Dorsolateral prefrontal cortex (tissue), 122 donors: ENCODE measurements at places on chromosomes 7 and 10.

DNA sequence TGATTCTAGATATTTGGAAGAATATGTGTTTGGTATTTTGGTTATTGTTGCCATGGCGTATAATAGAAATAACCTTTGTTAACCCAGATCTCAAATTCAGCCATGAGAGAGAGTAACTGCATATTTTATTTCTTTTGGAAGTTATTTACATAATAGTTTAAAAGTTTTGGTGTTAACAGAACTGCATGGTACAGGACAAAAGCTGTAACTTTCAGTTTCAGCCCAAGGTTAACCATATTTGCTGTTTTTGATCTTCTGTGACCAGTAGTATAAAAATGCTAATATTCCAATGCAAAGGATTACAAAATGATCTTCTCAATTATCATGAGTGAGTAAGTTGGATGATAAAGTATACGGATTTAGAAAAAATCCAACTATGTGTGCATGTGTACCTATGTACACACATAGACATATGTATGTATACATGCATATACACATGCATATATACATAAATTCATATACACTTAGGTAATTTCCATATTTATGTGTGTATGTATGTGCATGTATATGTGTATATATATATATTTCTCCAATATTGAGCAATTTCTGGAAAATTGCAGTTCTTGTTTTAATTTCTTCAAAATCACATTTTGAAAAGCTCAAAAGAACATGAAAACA, 38.0 kb upstream of the PIP4K2A start:
- DNase-seq, result no peak

GRCh38 chr7:41732436-41732785, 29.5 kb upstream of the INHBA start:
- DNase-seq, result no peak

DNA sequence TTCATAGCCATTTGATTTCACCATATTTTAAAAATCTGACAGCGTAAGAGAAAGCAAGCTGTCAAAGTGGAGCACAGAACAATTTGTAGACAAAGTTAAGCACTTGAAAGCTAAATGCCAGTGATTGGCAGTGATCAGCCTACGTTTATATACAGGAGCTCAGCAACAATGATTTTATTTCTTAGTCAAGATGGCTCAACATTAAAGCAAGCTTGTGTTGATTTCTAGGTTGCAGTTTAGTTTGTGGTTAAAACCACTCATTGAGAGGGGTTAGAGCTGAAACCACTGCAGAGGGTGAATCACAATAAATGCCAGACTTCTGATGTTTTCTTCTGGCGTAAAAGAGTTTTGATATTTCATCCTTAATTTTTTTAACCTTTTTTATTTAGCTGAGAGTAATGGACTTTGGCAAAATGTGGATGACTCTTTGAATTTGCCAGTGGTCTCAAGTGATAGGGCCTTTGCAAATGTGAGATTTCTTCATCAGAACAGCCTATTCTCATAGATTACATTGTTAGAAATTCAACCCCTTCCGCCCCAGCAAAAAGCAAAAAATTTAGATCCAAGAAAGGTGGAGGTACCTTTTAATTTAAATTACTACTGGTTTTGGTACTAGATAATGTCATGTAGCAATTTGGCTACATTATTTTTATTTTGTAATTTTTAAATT, 73.8 kb downstream of the SHOC2 start:
- no peak for DNase-seq

DNA sequence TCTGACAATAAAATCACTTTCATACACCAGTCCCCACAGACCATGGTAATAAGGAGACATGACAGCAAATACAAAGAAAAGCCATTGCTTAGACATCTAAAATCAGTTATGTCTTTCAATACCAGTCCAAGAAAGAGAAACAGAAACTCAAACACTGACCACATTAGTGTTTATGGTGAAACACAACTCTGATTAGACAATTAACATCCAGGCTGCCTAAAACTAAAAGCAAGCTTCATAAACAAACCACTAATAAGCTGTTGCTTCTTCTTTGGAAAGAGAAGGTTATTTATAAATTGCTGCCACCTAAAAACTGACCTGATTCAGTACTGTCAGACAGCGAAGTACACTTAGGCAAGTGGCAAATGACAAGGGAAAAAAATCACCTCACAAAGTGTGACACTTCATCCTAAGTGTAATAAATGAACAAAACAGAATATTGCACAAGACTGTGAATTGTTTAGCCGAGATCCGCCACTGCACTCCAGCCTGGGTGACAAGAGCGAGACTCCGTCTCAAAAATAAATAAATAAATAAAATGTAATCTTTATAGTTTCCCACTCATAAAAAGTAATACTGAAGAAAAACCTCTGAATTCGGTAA, 277.4 kb downstream of the PARD3 start:
- no peak for DNase-seq

- DNase-seq, result no peak
These were observed 669.4 kb downstream of the PARD3 start for GRCh38 chr10:34145715-34146114.

- DNase-seq, result no peak
These were observed 26.2 kb downstream of the GRID1 start for GRCh38 chr10:86340176-86340990.

- no peak for DNase-seq
These were observed 100.2 kb downstream of the GNAT3 start for GRCh38 chr7:80411621-80412020.

DNA sequence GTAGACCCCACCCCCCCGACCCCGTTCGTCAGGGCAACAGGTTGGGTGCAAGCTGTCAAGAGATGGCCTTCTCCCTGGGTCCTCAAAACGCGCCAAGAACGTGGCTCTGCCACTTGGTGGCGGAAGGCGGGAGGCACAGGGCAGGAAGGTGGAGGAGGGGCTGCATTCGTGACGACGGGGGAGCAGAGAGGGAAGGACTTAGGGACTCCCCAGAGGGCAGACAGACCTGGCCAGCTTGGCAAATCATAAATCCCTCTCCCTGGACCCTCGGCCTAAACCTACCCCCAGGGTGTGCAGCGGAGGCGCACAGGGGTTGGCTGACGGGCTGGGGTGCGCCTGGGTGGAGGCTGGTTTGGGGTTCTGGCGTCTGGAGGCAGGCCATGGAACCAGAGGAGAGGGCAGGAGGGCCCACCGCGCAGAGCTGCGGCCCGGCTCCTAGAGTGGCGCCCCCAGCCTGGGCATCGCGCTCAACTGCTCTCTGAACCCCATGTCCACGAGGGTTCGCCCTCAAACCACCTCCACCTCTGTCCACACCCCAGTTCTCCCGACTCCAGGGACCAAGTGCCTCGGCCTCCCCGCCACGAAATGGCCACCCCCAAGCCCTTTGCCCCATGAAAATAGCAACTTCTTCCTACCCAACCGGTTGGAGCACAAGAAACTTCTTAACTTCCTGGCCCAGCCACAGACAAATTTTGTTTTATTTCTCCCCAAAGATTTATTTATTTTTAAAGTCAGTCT, 10.8 kb upstream of the GATA3 start:
- DNase-seq, result no peak

- DNase-seq, result no peak
These were observed 26.8 kb upstream of the ARMC3 start for GRCh38 chr10:22900841-22901601.

DNA sequence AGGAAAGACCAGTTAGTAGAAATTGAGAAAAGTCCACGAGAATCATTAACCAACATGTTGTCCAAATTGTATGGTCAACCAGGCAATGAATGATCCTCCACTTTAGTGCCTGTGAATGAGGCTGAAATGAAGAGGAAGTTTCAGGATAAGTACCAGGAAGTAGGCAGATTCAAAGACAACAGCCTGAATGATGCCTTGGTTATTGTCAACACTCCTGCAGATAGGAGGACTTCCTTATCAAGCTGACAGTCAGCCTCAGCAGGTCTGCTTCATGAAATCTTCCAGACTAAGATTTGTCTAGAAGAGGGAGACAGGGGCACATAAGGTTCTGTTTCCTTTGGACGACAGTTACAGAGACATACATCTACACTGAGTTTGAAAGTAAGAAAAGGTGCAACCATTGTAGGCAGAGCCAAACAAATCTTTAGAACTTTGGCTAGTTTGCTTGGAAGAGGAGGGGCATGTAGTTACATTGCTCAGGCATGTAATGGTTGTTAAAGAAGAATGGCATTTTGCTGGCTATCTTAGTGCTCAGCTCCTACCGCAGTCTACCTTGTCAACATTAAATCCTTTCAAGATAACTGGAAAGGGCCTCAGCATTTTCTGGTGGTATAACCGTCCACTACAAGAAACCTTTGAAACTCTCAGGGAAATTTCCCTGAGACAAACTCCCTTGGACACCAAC, 81.4 kb downstream of the ABI1 start:
- no peak for DNase-seq

DNA sequence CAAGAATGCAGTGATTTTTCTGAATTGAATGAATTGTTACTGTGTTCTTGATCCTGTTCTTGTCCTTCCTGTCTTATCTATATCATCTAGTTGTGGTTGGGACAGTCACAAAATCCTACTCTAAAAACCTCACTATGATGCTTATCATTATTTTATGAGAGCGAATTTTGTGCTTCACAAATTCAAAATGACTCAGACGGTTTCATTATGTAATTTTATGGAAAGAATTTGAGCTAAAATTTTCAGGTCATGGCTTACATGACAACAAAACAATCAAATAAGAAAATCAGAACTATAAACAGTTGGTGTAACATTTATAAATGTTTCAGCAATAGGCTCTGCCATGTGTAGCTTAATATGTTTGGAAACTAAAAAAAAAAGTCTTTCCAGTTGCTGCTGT, 6.9 kb downstream of the PRKAR2B start:
- DNase-seq, result no peak

- no peak for DNase-seq
These were observed 451.5 kb upstream of the SORCS1 start for GRCh38 chr10:107616031-107616430.

- no peak for DNase-seq
These were observed 22.9 kb downstream of the PON3 start for GRCh38 chr7:95373323-95373722.

DNA sequence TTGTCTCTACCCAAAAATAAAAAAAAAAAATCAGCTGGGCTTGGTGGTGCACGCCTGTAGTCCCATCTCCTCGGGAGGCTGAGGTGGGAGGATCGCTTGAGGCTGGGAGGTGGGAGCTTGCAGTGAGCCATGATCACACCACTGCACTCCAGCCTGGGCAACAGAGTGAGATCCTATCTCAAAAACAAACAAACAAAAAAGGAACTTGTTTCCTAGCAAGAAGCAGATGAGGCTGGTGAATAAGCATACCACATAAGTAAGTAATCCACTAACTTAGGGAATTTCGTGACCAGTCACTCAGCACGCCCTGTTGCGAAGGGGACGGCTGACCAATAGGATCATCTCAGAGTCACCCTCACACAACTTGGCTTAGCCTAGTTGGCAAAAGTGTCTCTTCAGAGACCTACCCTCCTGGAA, 64.6 kb downstream of the CUX1 start:
- DNase-seq, result no peak

- no peak for DNase-seq
These were observed 161.4 kb downstream of the ARID5B start for GRCh38 chr10:62062752-62063512.

GRCh38 chr7:148433521-148434180, 156.9 kb upstream of the C7orf33 start:
- no peak for DNase-seq

GRCh38 chr10:43739161-43739560, 90.5 kb upstream of the ZNF32 start:
- no peak for DNase-seq

DNA sequence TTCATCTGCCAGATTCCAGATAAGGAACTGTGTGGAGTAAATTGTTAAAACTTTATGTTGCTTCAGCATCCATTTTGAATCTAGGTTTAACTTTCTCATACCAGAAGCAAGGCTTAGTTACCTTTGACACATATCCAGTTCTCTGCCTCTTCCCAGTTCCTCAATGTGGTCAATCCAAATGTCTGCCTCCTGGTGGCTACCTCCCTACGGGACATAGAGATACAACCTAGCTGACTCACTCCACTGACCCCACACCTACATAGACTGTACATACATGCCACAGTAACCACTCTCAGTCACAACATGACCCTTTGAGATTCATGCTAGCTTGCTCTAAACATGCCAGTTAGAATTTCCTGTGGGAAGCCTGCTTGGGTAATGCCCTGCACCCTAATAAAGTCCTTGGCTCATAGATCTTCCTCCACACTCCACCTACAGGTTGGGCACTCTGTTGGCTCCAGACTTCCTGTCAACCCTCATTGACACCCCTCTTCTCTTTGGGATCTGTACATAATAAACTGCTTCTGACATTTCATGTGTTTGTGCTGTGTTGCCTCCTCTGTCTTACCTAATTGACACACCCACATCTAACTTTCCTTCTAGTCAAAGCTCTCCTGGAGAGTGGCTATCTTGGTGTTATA, 278.1 kb downstream of the HTR7 start:
- no peak for DNase-seq
